ENCODE measurements at places on chromosomes 3 and 15.

DNA sequence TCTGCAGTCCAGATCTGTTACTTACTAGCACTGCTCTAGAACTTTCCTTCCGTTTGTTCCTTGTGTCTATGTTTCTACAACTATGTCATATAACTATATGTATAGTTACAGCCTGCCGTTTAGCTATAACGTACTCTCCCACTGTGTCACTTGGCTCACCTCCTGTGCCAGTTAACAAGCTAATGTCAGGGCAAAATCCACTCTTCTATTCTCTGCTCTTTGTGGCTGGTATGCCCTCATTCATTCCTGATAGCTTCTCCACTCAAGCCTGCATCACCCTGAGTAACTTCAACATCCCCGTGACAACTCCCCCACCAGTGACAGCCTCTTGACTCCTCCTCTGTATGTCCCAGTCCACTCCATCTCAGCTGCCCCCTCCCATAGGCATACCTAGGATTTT is 229.2 kb downstream of the TJP1 start:
- no peak for DNase-seq

DNA sequence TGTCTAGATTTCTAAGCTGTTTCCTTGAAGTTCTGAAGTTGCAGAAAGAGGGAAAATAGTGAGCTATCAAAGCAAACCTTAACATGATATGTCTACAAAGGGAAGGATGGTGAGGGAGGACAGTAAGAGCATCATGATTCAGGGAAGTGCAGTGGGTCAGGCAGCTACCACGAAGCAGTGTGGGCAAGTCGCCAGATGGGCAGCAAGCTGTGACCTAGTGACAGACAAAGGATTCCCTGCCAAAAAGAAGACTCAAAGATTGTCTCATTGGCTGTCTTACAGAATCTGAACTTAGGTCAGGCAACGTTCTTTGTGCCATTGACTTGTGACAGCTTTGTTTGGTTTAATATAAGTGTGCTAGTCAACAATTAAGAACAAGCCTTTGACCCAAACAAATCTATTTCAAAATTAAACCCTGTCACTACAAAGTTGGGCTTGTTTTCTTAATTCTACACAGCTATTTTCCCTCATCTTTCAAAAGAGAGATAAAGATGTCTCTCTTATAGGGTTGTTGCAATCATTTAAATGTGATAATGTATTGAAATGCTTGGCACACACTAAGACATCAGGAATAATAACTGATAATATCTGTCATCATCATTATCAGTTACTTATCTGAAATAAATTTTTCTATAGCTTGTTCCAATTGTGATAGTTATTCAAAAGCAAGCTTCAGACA is 153.3 kb downstream of the ECT2 start:
- DNase-seq, result no peak

DNA sequence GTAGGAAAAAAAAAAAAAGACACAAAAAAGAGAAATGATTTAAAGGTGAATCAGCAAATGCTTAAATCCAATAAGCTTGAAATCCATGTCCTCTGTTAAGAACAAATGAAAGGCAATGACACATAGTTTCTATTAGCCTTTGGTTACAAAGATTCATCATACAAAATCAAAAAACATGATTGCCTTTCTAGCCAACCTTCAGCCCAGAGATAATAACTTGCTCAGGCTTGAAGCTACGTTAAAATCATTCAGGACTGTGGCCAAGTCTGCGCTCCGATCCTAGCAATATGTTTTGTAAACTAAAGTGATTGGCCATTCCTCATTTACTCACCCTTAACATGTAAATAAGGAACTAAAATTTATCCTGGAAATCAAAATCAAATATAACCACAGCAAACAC is 556.7 kb downstream of the FGF12 start:
- no peak for DNase-seq

- no peak for DNase-seq
Observed at GRCh38 chr3:149771652-149772271, 19.5 kb upstream of the COMMD2 start.

- DNase-seq, result no peak
Observed at GRCh38 chr15:27767918-27768640, 331.0 kb downstream of the OCA2 start.

- no peak for DNase-seq
Observed at GRCh38 chr15:39427705-39428104, 153.2 kb upstream of the THBS1 start.

DNA sequence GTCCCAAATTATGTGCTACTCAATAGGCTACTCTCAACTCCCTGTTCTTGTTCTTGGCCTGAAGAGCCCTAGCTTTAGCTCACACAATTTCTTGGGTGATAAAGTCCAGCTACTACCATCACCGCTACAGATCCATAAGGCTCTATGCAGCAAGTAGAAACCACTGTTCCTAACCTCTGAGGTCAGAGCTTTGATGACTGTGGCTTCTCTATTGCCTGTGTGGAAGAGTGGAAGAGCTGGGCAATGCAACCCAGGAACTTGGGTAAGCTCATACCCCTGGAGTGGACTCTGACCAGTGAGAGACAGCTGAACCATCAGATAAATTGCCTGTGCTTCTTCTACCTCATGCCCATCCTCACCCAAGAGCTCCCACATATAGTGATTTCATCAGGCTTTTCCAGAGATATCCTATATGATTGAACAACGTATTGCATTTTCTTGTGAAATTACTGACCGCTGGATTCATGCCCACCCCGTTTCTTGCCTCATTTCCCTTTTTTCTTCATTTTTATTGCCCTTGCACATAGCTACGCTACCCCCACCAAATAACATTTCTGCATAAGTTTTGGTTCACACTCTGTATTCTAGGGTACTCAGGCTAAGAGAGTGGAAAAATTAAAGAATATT is 172.3 kb upstream of the MBNL1 start:
- no peak for DNase-seq

GRCh38 chr15:62582580-62582979 is 417.5 kb upstream of the C2CD4B start:
- DNase-seq, result no peak

DNA sequence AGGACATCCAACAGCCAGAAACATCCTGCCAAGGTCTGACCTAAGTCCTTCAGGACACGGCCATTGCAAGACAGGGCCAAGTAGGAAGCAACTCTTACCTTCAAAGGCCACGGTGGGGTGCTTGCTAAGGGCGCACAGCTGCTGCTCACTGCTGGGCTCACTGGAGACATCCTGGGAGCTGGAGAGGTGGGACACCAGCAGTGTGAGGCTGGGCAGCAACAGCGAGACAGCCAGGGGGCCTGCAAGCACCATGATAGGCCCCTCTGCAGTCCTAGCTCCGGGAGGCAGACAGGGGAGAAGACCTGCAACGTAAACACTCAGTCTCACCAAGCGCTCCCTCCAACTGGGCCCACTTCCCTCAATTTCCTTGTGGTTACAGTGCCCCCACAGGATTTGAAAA is 79.2 kb downstream of the SEMA5B start:
- DNase-seq, result no peak

- no peak for DNase-seq
Observed at GRCh38 chr3:72630969-72631344, 217.3 kb downstream of the SHQ1 start.

DNA sequence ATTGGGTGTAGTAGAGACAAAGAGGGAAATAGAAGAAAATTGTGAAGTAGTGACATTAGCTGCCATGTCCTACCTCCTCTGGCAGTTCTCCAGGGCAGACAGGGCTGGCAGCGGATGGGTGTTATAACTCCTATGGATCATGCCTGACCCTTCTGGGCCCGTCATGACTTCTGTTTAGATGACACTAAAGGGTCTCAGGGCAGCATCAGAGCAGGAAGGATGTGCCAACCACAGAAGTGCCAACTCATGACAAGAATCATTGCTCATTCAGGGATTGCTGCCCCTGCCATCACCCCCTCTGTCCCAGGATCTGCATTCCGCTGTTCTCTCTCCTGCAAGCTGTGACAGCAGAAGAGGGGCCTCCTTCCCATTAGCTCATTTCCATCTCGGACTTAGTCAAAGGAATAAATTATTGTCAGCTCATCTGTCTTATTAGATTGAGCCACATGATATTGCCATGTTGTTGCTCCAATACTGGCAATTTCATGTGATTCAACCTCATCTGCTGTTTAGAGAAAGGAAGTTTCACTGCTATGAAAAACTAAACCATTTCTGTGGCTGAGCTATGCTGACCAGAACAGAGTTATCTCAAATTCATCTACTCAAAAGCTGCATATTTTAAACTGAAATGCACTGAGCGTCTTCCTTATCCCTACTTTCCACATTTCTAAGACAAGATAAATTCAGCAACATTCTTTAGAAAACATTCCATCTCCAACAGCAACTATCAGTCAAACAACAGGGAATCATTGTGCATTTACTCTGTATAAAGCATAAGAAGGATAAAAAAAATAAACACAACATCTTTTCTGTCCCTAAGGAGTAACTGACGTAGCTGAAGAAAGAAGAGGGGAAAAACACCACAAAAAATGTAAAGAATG is 271.6 kb downstream of the FHIT start:
- DNase-seq, result peak; percentile 46

All from AG04449 (cell line).